ENCODE measurements at places on chromosomes 3 and 15.

- DNase-seq = no peak
These were observed 18.9 kb downstream of the MAP2K1 start for GRCh38 chr15:66405615-66406014.

GRCh38 chr3:43370293-43370980 lies 84.1 kb downstream of the SNRK start:
- no peak for DNase-seq

DNA sequence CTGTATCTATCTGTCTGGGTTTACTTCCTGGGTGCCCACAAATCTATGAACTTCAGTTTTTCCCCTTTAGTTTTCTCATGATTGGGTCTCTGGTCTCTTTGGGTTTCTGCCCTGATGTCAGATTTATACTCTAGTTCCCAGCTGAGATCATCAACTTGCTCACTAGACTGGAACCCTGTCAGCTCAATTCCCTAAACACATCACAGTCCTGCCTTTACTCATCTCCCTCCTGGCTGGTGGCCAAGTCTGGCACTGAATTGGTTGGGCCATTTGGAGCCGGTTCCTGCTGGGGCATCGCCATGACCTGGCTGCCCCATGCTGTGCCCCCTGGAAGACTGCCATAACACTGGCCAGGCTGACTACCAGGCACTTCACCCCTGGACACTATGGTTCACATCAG lies 345.3 kb downstream of the CHST2 start:
- no peak for DNase-seq

DNA sequence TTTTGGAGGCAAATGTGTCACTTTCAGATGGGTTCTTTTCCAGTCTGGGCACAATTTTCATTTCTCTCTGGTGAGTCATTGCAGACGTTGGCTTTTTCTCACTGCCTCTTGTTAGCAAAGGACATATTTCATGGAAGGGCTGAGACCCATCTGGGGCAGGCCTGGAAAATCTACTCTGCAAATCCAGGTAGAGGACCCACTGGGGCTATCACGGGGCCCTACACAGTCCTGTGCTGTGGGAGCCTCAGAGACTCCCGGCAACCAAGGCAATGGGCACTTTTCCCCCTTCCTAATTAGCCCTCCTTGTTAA lies 58.0 kb downstream of the HRH1 start:
- no peak for DNase-seq

DNA sequence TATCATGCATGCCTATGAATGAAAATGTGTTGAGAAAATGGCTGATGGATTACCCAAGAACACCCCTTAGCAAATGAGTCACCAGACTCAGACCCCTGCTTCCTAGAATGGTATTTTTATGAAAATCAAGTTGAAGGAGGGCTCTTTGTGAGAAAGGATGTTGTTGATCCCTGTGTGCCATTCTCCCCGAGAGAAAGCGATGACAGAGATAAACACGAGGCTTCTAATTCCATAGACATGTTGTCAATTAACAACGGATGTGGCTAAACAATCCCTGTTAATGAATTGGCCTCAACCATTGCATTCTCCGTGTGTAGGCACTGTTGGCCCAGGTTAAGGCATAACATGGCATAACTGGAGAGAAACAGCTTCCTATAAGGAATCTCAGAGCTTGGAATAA lies 5.8 kb upstream of the OXTR start:
- no peak for DNase-seq

DNA sequence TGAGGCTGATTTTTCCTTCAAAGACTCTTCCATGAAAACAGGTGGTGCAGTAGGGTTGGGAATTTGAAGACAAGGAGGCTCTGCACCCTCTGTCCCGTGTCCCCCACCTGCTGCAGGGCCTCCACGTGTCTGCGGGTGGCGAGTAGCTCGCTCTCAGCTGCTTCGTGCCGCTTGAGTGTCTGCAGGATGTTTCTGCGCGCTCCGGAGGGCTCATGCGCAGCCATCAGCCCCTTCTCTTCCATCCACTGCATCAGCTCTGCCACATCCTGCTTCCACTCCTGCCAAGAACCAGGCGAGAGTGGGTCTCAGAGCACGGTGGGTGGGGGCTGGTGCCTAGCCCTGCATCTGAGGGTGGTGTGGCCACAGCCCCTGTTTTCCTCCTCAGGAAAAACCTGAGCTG lies 17.8 kb downstream of the SPTBN5 start:
- DNase-seq = no peak

GRCh38 chr15:48433226-48433886 lies 102.1 kb downstream of the DUT start:
- DNase-seq = no peak

DNA sequence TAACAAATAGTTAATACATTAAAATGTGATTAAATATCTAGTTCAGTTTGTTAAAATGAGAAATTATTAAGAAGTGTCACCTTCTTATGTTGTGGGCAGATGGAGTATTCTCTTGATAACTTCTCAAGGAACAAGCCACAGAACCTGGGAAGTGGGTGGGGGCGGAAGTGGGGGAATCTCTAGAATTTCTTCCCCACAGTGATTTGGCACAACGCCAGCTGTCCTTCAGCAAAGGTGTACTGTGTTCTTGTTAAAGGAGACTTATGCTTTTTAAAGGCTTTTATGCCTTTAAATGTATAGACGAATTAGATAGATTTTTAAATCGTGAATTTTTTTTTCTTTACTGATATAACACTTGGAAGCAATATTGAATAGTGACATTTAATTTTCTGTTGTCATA lies 42.4 kb downstream of the SEC22A start:
- no peak for DNase-seq

DNA sequence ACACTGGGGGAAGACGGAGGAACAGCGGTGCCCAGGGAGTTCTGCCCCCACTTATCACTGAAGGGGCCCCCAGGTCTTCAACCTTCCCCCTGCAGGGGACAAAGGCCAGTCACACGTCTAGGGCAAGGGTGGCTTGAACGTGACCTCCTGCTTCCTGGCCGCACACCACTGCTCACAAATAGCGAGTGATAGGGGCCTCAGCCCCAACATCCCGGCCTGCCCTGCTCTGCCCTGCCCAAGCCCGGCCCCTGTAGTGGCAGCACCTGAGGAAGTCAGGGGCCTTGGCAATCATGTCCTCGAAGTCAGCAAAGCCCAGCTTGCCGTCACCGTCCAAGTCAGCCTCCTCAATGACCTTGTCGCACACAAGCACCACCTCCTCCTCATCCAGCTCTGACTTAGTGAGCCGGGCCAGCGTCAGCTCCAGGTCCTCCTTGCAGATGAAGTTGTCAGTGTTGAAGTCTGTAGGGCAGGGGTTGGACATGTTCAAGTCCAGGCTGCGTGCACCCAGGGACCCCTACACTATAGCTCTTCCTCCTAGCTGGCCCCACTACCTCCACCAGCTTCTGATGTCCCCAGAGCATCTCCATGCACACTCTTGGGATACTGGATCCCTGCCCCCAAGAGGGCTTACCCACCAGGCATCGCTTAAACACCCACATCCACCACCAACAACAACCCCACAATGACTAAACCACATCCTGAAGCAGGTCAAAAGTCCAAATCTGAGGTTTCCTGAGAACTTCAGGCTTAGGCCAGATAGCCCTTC lies 13.3 kb downstream of the SH2D7 start:
- peak; percentile 46 for DNase-seq

DNA sequence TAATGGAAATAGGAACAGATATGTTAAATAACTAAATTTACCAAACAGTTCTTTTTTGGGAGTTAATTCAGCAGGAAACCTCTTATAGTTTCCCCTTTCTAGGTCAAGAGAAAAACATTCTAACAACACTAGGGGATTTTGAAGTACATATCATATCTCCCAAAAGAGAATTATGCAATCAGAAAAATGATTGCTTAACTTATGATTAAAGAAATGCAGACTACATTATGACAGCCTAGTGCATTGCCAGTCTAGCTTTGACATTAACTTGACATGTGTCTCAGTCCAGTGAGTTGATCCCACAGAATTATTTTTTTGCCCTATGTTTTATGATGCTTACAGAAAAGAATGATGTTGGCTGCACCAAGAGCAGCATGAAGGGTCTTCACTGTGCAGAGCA lies 31.7 kb upstream of the NPHP3 start:
- no peak for DNase-seq
